ENCODE measurements at places on chromosomes 5 and 9.

- no peak for DNase-seq
These were observed 18.6 kb downstream of the DNAJA1 start for GRCh38 chr9:33043671-33044070.

- no peak for DNase-seq
These were observed 26.1 kb downstream of the DNAI1 start for GRCh38 chr9:34484678-34485077.

GRCh38 chr5:1999794-2000193, 117.1 kb upstream of the IRX4 start:
- DNase-seq = no peak

- DNase-seq = no peak
These were observed 133.4 kb downstream of the ADAMTS19 start for GRCh38 chr5:129593525-129593924.

DNA sequence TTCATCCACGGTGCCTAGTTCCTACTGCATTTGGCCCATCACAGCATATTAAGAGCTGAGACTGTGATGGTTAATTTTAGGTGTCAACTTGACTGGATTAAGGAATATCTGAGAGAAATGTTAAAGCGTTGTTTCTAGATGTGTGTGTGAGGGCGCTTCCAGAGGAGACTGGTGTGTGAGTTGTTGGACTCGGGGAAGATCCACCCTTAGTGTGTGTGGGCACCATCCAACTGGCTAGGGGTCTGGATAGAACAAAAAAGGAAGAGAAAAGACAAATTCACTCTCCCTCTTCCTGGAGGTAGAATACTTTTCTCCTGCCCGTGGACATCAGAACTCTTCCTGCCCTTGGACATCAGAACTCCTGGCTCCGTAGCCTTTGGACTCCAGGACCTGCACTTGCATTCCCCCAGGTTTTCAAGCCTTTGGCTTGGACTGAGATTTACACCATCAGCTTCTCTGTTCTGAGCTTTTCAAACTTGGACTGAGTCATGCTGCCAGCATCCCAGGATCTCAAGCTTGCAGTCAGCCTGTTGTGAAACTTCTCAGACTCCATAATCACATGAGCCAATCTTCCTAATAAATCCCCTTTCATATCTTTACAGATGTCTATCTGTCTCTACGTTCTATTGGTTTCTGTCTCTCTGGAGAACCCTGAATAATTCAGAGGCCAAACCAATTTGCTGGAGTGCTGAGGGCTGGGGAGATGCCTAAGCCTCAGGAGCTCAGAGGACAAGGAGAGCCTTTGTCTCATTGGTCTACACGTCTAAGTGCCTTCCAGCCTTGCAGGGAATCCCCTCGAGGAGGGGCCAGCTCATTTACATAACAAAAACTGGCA, 164.5 kb downstream of the DCP2 start:
- no peak for DNase-seq
